ENCODE measurements at places on chromosomes 13 and 19.

- peak; percentile 92 for DNase-seq
Measured at GRCh38 chr13:46052319-46053161, at the start of gene ZC3H13. Gene ZC3H13, minus strand, starts transcription at chr13:46052746. Its CDS starts 7,239 bp downstream, at chr13:46045507.

- DNase-seq = no peak
Measured at GRCh38 chr13:94550062-94550738, 45.8 kb downstream of the TGDS start.

DNA sequence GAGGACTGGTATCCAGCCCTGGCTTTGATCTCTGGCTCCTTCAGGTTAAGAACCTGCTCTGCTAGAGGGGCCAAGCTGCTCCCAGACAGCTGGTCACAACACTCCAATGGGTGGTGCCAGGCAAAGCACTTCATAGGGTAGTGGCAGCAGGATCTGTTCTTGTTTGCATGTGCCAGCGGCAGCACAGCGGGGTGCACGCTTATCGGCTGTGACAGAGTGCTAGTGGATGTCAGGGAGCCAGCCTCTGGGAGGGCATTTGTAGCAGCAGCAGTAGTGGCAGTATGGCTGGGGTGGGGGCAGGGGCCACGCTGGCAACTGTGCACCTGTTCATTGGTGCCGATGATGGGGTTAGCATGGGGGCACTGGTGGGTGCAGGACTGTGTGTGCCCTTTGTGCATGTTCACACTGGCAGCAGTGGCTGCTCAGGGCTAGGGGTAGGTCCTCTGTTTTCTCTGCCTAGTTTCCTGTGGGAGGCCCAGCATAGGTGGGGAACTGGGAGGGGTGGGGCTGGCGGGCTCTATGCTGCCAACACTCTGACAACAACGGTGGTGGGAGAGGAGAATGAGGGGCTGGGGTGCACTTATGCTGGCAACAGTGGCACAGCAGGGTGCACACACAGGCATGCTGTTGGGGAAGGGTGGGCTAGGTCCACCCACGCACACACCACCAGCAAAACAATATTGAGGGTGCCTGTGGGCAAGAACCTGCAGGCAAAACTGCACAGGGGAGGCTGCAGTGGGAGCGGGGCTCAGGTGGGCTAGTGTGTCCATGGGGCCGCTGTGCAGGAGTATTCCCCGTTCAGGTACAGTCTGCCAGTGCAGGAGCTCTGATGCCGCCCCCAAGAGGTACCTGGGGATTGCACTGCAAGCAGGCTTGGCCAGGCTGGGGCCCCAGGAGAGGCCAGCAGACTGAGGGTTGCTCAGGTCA is 19.3 kb downstream of the AP1M1 start:
- peak; percentile 18 for DNase-seq

- no peak for DNase-seq
Measured at GRCh38 chr13:25196971-25197370, 24.9 kb upstream of the AMER2 start.

DNA sequence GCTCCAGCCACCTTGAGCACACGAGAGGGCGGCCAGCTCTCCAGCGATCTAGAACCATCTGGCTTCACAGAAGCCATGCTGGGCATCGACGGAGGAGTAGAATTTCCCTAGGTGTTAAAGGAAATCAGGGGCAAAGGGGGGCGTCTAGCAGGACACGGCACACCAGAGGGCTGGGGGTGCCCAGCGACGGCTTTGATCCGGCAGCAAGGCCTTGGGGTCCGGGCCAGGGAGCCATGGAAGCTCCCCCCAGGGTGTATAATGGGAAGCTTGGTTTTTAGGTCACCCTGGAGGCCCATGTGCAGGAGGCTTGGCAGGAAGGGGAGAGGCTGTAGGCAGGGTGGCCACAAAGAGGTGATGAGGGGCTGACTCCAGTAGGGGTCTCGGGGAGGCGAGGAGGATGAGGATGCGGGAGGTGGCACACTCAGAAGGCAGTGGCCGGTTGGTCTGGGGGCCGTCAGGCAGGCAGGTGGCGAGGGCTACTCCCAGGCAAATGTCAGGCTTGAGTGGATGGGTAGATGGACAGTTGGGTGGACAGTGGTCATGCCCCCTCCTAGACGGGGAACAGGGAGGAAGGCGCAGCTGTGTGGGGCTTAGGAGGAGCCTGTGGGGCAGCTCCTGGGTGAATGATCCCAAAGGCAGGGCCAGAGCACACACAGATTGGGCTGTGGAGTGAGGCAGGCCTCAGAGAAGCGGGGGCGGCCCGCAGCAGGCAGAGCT is 5.6 kb downstream of the KMT5C start:
- DNase-seq = no peak

- DNase-seq = no peak
Measured at GRCh38 chr13:31765138-31765785, 25.9 kb downstream of the RXFP2 start.

GRCh38 chr19:11797491-11797890 is 832 bp upstream of the ZNF491 start:
- DNase-seq = peak; percentile 90

DNA sequence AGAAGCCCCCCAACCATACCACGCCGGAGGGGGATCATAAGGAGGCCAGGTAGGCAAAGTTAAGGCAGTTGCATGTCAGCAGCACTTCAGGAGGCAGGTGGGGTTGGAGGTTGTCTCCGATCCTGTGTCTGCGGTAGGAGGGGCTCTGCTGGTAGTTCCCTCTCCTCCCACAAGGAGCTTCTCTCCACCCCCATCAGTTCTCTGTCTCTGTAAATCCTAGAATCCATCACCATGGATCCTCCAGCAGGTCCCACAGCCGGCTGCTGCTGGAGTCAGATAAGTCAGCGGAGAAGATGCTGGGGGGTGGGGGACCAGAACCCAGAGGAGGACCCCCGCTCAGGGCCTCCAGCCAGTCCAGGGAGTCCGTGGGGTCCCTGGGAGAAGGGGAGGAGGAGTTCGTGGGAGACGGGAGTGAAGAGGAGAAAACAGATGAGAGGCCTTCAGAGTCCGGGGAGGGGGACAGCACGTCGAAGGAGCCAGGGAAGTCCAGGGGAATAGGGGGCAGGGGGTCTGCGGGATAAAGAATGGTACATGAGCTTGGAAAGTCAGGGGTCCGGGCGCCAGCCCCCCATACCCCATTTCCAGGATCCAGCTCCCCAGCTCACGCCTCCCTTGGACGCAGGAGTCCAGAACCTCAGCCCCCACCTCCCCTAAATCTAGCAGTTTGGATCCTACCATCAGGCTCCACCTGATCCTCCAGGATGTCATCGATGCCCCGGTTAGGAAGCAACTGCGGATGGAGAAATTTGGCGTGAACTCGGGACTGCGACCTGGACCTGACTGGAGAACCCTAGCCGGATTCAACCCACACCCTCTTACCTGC is 6.3 kb downstream of the MAMSTR start:
- peak; percentile 66 for DNase-seq
